ENCODE measurements at places on chromosomes 1 and 21. TPM values are rescaled to one million over a fixed set of nuclear protein-coding genes. Genes with fewer than 3 reads are reported as not detected.

DNA sequence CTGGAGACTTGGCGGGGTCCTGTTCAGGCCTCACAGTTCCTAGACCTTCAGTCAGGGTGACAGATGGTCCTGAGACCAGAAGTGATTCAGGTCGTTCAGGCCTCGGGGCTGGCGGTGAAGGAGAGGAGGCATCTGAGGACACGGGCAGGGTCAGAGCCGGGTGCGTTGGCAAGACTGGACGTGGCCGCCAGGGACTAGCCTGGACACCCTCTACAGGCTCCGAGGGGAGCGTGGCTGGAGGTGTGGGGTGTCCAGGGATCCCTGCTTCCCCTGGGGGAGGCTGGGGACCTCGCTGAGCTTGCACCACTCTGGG is 64.0 kb upstream of the TARDBP start:
- H3K27ac ChIP-seq, result no peak overlapping the region
- no peaks in the 10 kb centered on the region for H3K36me3 ChIP-seq
- H3K27me3 ChIP-seq, result peaks cover 45% of the 10 kb centered on the region

The PLEKHN1 gene
- total RNA-seq, result 3.0 TPM

GRCh38 chr1:25356848-25357247 is 18.7 kb downstream of the TMEM50A start:
- H3K4me3 ChIP-seq, result peak overlapping the region; percentile 68
- DNase-seq, result no peak
- peaks cover 45% of the 10 kb centered on the region for H3K36me3 ChIP-seq
- H3K27ac ChIP-seq, result peak overlapping the region; percentile 88
- H3K4me1 ChIP-seq, result peaks cover 47% of the 10 kb centered on the region

The CHRM3 gene
- 0.20 TPM for total RNA-seq

The UBASH3A gene
- 80.2 TPM for total RNA-seq

The ZNF644 gene
- total RNA-seq, result 55.5 TPM

The PLA2G2C gene
- not detected for total RNA-seq

GRCh38 chr1:109767637-109768334 is 4.1 kb upstream of the EPS8L3 start:
- H3K4me1 ChIP-seq, result peaks cover 5% of the 10 kb centered on the region
- no peaks in the 10 kb centered on the region for H3K36me3 ChIP-seq
- DNase-seq, result peak; percentile 20
- H3K27ac ChIP-seq, result no peak overlapping the region
- H3K27me3 ChIP-seq, result peaks cover 2% of the 10 kb centered on the region

- no peak overlapping the region for H3K27ac ChIP-seq
- no peak overlapping the region for H3K4me3 ChIP-seq
- no peaks in the 10 kb centered on the region for H3K27me3 ChIP-seq
- peaks cover 2% of the 10 kb centered on the region for H3K4me1 ChIP-seq
- no peak for DNase-seq
These were observed 21.4 kb downstream of the LRRC42 start for GRCh38 chr1:53967409-53968124.

GRCh38 chr1:183635099-183635605 is 431 bp downstream of the ARPC5 start:
- peaks cover 28% of the 10 kb centered on the region for H3K4me1 ChIP-seq
- peak overlapping the region; percentile 100 for H3K27ac ChIP-seq
- DNase-seq, result peak; percentile 59
- H3K27me3 ChIP-seq, result peaks cover 22% of the 10 kb centered on the region
- peak overlapping the region; percentile 100 for H3K4me3 ChIP-seq

- H3K27ac ChIP-seq, result peak overlapping the region; percentile 44
- no peaks in the 10 kb centered on the region for H3K27me3 ChIP-seq
- peaks cover under 1% of the 10 kb centered on the region for H3K4me1 ChIP-seq
- H3K4me3 ChIP-seq, result no peak overlapping the region
These were observed 9.4 kb downstream of the DONSON start for GRCh38 chr21:33578959-33579542.

The MAP10 gene
- 4.5 TPM for total RNA-seq

The PLA2G2F gene
- not detected for total RNA-seq

The HSD3B2 gene
- not detected for total RNA-seq

DNA sequence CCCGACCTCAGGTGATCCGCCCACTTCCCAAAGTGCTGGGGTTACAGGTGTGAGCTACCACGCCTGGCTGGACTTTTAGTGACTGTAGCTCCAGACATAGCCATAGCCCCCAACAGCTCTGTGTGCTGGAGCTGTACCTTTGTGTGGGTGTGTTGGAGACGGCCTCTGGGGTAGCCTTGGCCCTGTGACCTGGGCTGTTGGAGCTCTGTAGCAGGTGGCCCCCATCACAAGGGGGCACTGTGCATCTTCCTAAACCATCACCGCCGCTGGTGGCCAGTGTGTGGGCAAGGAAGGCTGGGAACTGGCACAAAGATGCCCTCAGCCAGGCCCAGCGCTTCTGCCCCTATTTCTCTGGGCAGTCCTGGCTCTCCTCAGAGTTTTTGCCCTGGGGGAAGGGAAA is 38.4 kb upstream of the FOXO6 start:
- peaks cover 2% of the 10 kb centered on the region for H3K27me3 ChIP-seq
- H3K36me3 ChIP-seq, result no peaks in the 10 kb centered on the region
- DNase-seq, result no peak
- H3K4me3 ChIP-seq, result no peak overlapping the region

- peaks cover 14% of the 10 kb centered on the region for H3K27me3 ChIP-seq
- no peak overlapping the region for H3K27ac ChIP-seq
- H3K36me3 ChIP-seq, result no peaks in the 10 kb centered on the region
- H3K4me1 ChIP-seq, result no peaks in the 10 kb centered on the region
- no peak for DNase-seq
These were observed 99.0 kb upstream of the GJB5 start for GRCh38 chr1:34655875-34656240.

The GBP7 gene
- total RNA-seq, result 0.11 TPM

The MYCL gene
- total RNA-seq, result 0.34 TPM

- no peak overlapping the region for H3K4me3 ChIP-seq
- H3K27me3 ChIP-seq, result no peaks in the 10 kb centered on the region
- H3K4me1 ChIP-seq, result peaks cover 31% of the 10 kb centered on the region
- peaks cover 28% of the 10 kb centered on the region for H3K36me3 ChIP-seq
These were observed 4.4 kb downstream of the ATP1B1 start for GRCh38 chr1:169110689-169111447.

The MXRA8 gene
- 0.51 TPM for total RNA-seq

The HCRTR1 gene
- total RNA-seq, result not detected

The CD52 gene
- total RNA-seq, result 1,088 TPM

All from activated naive CD8-positive, alpha-beta T cell treated with anti-CD3 and anti-CD28 coated beads, Interleukin-2, amount 10 ng/mL, durations not matched to agents 7 days and 5 days (primary cell).